ENCODE measurements at places on chromosomes 1 and 21.

GRCh38 chr1:35490250-35490649, 67.0 kb downstream of the KIAA0319L start:
- no peak for DNase-seq

DNA sequence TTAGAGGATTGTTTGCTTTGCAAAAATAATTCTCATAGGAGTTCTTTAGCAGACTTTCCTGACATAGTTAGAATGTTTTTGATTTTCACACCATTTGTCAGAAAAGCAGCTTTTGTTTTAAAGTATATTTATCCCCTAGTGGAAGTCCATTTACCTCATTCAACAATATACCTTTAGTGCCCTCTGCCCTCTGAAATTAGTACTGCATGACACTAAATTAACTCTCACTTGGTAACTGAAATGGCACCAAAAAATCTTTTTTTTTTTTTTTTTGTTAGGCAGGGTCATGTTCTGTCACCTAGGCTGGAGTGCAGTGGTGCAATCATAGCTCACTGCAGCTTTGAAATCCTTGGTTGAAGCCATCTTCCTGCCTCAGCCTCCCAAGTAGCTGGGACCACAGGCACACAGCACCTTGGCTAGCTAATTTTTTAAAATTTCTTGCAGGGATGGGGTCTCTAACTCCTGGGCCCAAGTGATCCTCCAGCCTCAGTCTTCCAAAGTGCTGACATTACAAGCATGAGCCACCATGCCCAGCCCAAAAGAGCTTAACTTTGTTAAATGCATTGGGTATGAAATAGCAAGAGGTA, 13.6 kb downstream of the LRRC42 start:
- no peak for DNase-seq

DNA sequence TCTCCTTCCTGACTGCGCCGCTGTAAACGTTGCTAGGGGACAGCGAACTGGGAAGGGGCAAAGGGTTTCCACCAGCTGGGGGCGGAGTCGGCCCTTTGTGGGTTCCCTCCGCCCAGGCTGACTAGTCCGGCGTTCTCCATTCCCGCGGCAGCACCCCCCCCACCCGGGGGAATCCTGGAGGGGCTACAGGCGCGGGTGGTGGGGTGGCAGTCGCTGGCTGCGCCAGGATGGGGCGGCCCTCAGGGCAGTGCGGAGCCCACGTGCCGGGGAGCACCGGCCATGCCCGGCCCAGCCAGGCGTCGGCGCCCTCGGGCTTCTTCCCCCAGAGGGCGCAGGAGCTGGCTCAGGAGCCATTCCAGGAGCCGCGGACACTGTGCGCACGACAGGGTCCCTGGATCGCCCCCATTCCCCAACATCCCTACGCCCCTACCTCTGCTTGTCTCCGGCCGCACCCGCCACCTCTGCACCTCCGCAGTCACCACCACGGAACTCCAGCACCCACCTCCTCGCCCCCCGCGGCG, 476 bp downstream of the BATF3 start:
- DNase-seq: peak; percentile 35

DNA sequence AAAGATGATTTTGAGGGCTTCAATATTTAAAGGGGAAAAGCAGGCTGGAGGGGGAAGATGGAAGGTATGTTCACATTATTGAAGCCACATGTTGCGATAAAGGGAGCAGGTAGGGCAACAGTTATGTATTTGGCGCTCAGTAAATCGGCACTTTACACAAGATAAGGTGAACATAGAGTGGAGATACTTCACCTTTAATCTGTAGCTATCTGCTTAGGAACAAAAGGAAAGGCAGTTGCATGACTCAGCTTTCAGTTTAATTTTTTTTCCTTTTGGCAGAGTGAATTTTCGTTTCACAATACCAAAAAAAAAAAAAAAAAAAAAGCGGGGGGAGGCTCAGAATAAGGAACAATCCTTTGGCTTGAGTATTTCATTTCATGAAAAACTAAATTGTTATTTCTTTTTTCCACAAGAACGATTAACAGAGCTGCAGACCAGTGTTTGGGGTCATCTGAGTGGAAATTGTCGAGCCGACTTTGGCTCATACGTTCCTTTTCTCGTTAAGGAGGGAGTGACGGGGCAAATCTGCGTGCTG, 1.1 kb upstream of the COQ8A start:
- peak; percentile 71 for DNase-seq

- no peak for DNase-seq
Measured at GRCh38 chr1:69827732-69828131, 260.0 kb downstream of the LRRC7 start.

- DNase-seq: no peak
Measured at GRCh38 chr1:58422436-58422835, 124.1 kb downstream of the OMA1 start.

- DNase-seq: no peak
Measured at GRCh38 chr1:223244366-223245103, 101.5 kb upstream of the TLR5 start.

GRCh38 chr1:226248091-226248490, 24.6 kb downstream of the MIXL1 start:
- no peak for DNase-seq

GRCh38 chr1:167911413-167911812, 2.5 kb downstream of the ADCY10 start:
- no peak for DNase-seq

DNA sequence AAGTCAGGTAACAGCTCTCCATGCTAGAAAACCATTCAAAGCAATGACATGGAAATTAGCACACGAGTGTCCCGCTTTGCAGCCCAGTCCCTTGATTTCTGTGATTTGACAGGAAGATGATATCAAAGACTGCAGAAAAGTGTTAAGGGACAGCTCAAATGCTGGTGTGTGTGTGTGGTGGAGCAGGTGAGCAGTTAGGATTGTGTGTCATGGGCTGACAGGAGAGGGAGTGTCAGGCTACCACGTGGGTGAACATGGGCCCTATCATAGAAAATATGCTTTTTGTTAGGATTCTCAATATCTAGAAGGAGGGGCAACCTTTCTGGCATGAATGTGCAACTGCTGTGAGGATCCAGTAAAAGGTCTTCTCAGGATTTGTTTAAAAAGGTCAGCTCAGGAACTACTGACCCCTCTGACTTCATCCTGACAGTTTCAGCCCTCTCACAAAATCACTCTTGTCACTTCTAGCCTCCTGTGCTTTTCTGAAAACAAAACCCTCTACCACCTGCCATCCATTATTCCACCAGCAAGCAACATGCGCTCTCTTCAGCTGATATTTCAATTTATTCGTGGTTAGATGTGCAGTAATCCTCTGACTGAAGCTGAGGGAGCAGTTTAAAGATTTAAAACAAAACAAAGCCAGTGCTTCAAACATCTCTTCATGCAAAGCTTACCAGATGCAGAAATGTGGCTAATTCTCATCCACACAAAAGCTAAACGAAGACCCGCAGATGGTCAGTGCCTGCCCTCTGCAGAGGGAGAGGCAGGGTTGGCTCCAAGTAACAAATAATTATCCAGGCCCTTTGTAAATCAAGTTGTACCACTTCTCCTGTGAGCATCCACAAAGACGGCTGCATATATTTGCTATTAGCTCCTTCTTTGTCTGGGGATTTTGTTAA, 397.9 kb downstream of the PTBP2 start:
- no peak for DNase-seq

GRCh38 chr1:204390751-204391466, 20.7 kb downstream of the PPP1R15B start:
- no peak for DNase-seq

DNA sequence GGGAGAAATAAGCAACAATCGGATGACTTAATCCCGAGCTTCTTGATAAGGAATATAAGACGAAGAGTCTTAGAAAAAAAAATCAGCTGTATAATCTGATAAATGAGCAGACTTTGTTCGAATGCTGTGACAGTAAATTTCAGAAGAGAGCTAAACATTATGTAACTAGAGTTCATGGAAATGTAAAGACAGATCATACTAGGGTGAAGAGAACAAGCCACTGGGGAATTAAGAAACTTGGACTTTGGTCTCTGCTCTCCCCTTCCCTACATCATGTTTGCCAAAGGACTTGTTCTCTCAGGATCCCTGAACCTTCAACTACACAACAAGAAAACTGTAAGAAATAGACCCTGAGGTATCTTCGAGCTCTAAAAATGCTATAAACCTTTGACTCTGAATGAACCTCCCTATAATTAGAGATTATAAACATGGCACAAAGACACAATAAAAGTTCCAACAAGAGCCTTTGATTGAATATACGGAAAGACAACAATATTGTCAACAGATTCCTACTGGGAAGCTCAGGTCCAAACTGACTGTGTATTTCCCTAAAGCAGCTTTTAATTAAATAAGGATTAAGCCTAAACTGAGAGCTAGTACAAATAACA, 27.5 kb downstream of the FRRS1 start:
- no peak for DNase-seq

GRCh38 chr21:34687745-34688144, 19.0 kb downstream of the CLIC6 start:
- no peak for DNase-seq

GRCh38 chr1:29546496-29546895, 310.2 kb downstream of the PTPRU start:
- no peak for DNase-seq

- DNase-seq: no peak
Measured at GRCh38 chr1:90952906-90953305, 68.9 kb downstream of the ZNF644 start.

DNA sequence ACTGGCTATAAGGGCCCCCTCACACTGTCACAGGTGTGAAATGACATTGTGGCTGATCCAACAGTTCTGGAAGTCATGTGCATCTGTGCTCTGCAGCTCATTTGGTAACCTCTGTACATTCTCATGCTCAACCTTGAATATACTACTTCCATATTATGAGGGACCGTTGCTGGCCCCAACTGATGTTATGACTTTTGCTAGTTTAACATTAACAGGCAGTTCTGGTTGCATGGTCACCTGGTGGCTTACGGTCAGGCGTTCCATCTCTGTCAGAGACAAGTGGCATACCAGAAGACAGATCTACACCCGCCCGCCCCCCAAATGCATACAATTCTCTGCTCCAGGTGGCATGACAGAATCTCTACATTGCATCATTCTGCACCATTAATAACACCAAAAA, 6.0 kb upstream of the DIP2A start:
- no peak for DNase-seq

GRCh38 chr21:40687625-40688024, 159.3 kb downstream of the DSCAM start:
- DNase-seq: no peak

DNA sequence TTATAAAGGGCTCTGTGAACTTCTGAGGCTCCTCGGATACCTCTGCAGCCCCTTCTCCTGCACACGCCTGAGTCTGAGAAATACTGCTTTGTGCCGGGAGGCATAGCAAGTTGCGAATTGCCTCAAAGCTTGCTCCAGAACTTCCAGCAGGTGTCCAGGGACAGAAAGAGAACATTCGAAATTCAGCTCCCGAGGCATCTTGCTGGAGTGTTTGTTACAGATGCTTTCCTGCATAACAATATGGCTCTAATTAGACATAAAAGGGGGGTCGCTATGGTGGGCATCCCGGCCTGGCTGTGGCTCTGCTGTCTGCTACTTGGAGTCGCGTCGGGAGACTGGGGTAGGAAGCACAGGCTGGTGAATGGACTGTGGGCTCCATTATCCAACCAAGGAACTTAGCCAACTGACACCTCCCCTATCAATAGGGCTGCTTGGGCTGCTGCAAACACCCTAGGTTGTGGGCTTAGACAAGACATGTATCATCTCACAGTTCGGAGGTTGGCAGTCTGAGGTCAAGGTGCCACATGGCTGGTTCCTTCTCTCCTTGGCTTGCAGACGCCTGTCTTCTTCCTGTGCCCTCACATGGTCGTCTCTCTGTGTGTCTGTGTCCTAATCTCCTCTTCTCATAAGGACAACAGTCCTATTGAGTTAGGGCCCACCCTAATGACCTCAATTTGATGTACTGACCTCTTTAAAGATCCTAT, 607.0 kb downstream of the NPHP4 start:
- no peak for DNase-seq

DNA sequence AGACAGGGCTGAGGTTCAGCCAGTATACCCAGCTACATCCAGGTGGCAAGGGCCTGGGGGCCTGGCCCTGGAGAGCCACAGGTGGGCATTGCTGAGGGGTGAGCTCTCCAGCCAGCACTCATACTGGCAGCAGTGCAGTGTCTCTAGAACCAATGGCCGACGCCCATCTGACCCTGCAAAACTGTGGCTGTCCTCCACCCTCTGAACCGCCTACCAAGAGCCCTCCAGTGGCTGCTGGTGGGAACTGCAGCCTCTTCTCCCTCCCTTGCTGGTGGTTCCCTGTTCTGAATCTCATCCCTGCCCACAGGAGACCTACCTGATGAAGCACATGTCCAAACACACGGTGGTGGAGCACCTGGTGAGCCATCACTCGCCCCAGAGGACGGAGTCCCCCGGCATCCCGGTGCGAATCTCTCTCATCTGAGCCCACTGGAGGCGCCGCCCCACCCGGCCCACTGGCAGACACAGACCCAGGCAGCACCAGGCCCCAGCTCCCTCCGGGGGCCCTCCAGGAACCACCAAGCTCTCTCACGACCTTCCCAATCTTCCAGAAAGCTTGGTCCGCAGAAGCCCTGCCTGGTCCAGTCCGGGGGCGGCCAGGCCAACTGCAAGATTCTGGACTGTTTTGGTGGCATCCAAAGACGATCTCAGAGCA, 22.1 kb downstream of the A3GALT2 start:
- DNase-seq: peak; percentile 52

- DNase-seq: no peak
Measured at GRCh38 chr1:206900149-206900548, 2.9 kb downstream of the IL24 start.

DNA sequence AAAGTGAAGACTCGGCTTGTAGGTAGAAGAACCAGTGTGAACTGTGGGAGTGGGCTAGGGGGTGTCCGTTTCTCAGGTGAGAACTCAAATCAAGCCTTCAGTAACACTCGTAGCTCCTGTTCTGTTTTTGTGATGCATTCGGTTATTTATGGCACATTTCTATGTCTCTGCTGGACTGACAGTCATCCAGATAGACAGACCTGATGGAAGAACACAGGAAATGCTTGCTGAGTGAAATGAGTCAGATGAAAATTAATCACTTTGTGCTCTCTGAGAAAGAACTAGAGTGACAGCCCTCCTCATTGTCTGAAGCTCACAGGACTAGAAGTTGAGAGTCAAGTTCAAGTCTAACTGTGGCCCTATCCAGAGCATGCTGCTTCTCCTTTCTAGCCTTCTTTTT, 360.1 kb upstream of the PLXNA2 start:
- no peak for DNase-seq

DNA sequence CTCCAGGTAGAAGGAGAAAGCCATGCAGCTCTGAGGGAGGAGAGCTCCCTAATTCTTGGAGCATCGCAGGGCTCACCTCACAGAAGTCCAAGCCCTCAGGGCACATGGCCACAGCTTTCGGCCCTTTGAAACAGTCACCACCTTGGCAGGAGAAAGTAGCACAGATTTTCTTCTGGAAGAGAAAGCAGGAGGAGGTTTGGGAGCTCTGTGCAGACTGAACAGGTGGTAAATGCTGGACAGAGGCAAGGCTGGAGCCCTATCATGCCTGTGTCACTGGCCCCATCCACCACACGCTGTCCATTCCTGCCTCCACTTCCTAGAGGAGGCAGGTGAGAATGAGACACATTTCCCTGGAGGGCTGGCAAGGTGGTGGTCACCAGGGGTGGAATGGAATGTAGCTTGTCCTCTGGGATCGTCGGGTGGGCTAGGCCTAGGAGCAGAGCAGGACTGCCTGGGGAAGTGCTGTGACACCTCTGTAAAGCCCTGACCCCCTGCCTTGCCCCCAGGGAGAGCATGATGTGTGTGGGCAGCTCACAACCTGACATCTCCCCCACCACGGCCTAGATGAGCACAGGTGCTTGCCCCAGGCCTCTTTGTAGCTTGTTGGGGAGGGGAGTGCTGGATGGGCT, 2.8 kb upstream of the INPP5B start:
- no peak for DNase-seq
